ENCODE measurements at places on chromosomes 5 and 9.

- no peak for DNase-seq
Observed at GRCh38 chr9:76592091-76592973, 133.3 kb downstream of the GCNT1 start.

DNA sequence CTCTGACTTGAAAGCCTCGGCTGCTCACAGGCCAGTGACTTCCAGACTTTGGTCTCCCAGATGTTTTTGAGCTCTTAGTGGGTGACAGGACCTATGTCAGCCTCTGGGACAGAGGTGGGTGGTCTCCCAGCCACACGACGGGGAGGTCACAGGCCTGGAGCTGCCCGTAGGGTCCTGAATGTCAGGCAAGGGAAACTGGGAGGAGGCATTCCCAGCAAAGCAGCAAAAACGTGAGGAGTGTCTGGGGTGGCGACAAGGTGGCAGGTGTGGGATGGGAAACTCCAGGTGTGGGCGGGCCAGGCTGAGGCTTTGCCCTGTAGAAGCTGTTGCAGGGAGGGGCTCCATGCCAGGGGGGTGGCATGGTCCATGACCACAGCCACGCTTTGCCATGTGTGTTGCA, 110.5 kb downstream of the CACNA1B start:
- DNase-seq, result no peak

- DNase-seq, result peak; percentile 2
Observed at GRCh38 chr9:110427497-110428104, 89.9 kb upstream of the TXNDC8 start.

GRCh38 chr5:103010168-103010567, 109.8 kb downstream of the GIN1 start:
- DNase-seq, result no peak

DNA sequence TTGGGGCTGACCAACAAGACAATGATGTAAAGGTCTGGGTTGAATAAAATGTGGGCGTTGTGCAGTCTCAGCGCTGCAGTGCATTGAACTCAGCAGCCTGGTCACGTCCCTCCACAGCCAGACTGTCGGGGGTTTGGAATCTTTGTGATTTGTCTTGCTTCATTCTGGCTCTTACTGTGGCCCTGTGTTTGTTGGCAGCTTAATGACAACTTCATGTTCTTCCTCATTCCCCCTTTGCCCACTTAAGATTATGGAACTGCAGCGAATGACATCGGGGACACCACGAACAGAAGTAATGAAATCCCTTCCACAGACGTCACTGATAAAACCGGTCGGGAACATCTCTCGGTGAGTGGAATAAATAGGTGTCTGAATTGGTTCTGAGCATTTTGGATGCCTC, 75.2 kb downstream of the NTRK2 start:
- no peak for DNase-seq

GRCh38 chr9:78295177-78295575, 1.7 kb upstream of the PSAT1 start:
- DNase-seq, result no peak

DNA sequence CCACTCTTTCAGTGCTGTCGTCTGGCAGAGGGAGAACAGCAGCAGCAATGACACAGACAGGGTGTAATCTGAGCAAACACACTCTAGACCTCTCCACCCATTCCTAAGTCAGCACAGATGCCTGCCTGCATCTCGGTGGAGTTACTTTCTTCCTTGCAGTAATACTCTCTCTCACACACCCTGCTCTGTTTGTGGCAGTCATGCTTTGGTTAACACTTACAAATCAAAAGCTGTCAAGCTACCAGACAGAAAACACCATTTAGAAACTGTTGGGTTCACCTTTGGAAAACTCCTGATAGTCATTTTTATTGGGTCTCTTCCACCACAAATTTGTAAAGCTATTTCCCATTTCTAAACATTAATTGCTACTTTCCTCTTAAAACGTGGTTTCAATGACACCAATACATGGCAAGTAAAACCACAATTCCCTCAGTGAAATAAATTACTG, 27.3 kb downstream of the LHFPL2 start:
- DNase-seq, result no peak

DNA sequence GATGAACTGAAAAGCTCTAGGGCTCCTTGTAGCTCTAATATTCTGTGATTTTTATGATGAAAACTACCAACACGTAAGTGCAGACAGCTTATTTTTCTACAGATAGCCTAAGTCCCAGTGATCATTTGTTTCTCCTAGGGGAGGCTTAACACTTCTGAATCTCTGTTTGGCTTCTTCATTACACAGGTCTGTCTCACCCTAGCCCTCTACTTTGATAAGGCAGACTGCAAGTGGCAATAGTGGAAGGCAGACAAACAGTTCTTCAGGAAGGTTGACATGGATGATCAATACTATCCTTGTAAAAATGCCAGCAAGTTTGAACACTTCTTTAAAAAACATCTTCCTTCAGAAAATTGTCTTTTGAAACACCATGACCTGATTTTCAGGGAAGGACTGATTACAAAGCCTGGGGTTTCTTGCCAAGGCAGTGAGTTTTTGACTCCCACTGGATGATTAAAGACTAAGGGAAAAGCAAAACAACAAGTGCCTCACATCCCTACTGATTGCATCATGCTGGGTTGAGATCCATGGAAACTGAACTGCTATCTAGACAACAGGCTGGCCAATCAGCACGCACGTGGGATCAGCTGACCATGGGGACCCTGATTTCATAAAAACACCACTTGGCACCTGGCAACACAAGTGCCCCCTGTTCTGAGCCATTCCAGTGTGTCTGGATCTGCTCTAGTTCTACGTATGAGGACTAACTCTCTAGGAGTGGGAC, 212.2 kb downstream of the SMARCA2 start:
- no peak for DNase-seq

DNA sequence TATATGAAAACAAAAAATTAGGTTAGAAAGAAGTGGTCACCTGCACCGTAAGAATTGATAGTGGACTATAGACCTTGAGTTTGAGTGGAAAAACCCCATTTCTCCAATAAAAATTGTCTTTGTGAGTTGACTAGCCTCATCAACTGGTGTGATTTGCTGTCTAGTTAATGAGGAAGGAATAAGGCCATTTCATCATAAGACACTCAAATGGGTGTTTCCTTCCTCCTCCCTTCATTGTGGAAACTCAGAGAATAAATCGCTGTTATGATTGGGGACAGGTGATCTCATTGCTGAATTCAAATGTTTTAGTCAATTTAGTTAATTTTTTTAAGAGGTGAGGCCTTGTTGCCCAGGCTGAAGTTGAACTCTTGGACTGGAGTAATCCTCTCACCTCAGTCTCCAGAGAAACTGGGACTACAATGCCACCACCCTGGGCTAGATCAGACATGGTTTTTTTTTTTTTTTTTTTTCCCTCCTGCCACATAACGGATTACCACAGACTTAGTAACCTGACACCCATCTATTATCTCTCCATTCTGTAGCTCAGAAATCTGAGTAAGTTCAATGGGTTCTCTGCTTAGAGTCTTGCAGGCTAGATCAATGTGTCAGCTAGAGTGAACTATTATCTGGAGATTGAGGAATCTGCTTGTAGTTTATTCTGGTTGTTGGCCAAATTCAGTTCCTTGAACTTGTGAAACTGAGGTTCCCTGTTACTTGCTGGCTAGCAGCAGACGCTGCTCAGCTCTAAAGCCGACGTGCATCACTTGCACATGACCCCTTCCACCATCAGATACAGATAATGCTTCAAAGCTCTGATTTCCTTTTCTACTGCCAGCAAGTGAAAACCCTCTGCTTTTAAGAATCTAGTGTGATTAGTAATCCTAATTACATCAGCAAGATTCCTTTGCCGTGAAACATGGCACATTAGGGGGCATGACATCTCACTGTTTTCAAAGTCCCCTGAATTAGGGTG, 663.8 kb upstream of the CDH9 start:
- DNase-seq, result no peak

DNA sequence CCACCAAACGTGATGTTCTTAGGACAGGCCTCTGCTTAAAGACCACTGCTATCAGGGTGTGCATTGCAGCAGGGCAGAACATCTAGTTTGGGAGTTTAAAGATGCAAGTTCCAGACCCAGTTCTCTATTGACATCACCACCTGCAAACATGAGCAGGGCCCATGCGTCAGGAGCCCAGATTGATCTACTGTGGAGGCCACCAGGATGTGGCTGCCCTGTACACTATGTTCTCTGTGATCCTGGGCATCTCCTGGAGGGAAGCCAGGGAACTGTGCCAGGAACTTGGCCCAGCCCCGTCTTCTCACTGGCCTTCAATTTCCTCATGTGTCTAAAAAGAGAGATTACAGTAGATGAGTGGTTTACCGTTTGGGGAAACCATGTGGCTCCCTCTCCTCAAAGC, 87.1 kb downstream of the PDE6A start:
- no peak for DNase-seq

DNA sequence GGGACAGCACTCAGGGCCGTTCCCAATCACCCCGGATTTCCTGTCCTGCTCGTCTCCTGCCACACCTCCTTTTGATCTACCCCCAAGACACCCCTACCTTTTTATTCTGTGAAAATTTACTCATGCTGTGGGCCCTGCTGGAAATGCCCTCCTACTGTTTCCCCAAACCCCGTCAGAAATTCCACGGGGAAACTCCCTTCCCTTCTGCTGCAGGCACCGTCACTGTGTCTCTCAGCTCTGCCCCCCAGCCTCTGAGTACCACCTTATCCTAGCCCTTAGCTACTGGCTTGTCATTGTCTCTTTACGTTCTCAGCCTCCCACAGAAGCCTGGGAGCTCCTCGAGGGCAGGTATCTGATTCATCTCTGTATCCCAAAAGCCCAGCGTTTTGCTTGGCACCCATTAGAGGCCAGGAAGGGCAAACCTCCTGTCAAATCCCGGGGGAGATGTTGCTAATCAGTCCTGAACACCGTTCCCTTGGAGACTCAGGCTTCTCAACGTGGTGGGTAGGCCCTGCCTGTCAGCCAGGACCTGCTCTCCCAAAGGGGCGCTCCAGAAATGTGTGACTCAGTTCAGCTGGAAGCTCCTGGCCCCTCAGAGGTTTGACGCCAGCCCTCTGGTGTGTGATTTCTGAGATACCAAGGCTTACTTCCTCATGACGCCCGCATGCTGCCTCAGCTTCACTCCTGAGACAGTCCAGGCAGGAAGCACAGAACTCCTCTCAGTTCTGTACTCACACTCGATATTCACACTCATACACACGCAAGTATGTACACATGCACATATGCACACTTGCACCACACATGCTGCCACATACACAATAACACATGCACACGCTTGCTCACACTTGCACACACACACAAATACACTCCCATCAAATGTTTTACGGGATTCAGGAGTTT, 50.7 kb upstream of the GRHPR start:
- no peak for DNase-seq

DNA sequence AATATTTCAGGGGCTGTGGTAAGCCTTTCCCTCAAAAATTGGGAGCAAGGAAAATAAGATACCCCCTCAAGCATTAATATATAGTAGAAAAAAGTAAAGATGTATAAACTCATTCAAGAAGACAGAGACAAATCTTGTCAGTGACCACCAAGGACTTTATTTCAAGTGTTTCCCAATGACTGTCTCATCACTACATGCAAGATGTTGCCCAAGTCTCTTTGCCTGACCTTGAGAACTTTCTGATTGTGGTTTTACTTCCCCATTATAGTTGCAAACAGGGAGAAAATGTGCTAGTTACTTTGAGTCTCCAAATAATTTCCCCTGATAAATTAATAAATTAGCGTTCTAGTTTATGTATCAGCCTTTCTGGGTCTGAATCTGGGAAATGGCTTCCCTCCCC, 4.0 kb upstream of the SLC46A2 start:
- DNase-seq, result no peak

DNA sequence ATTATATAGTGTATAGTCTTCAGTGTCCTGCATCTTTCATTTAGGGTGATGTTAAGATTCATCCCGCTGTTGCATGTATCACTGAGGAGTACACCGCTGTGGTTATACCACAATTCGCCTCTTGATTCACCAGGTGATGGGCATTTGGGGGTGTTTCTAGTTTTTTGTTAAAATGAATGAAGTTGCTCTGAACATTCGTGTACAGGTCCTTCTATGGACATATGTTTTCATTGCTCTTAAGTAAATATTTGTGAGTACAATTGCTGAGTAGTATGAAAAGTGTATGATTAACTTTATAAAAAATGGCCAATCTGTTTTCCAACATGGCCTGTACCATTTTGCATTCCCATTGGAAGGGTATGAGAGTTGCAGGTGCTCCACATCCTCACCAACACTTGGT, 61.7 kb downstream of the PLAC8L1 start:
- no peak for DNase-seq

GRCh38 chr9:20714442-20715415, 30.7 kb downstream of the FOCAD start:
- DNase-seq, result no peak

- DNase-seq, result no peak
Observed at GRCh38 chr5:28313953-28314352, 1275.6 kb upstream of the CDH9 start.

- DNase-seq, result no peak
Observed at GRCh38 chr5:148827723-148828122, 1.3 kb downstream of the ADRB2 start.

- no peak for DNase-seq
Observed at GRCh38 chr5:2295476-2295875, 412.8 kb upstream of the IRX4 start.

DNA sequence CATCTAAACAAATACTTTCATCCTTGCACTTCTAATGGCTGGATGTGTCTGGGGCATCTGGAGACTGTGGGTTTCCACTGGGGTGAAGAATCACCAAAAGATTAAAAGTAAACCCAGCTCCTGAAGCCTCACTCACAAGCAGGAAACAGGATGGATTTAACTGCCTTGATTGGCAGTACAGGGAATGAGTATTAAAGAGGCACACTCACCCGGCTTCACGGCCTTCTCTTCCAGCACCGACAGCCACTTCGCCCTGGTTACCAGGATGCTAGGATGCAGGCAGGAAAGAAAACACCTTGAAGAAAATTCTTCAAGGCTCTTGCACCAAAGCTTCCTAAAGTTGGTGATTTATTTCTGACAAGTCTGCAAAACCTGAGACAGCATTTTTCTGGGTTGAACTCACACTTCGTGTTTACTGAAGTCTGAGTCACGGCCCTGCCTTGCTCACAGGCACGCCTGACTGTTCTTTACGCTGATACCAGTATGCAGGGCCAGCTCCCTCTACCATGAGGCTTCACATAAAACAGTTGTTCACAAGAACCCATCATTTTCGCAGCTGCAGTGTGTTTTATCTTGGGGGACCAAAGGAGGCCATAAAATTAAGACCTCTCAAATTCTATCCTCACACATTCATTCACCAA, 56.5 kb upstream of the ZNF354A start:
- DNase-seq, result no peak
